ENCODE measurements at places on chromosomes 5 and 9. TPM values are rescaled to one million over a fixed set of nuclear protein-coding genes. Genes with fewer than 3 reads are reported as not detected.

MEIKIN gene
- 2.2 TPM for total RNA-seq

RC3H2 gene
- 51.4 TPM for total RNA-seq

SPATA31E1 gene
- not detected for total RNA-seq

DNA sequence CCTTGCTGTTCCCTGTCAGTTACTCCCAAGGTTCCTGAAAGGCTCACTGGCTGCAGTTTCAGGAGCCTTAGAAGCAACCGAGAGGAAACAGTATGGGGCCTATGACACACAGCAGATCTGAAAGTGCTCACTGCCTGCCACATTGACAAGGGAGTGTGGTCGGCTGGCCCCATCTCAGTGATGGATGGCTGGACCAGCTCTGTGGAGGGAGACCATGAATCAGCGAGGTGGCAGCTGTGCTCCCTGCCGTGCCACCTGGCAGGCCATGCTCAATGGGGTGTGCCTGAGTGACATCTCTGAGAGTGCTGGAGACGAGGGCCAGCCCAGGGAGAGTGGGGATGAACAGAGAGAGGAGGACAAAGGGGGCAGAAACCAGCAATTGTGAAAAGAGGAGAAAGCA is 49.1 kb downstream of the DOCK2 start:
- no peak for DNase-seq

GRCh38 chr5:33231214-33231710 is 209.5 kb upstream of the TARS1 start:
- no peak for DNase-seq

GRCh38 chr5:7837403-7837802 is 13.5 kb downstream of the CFAP90 start:
- DNase-seq, result no peak

DNA sequence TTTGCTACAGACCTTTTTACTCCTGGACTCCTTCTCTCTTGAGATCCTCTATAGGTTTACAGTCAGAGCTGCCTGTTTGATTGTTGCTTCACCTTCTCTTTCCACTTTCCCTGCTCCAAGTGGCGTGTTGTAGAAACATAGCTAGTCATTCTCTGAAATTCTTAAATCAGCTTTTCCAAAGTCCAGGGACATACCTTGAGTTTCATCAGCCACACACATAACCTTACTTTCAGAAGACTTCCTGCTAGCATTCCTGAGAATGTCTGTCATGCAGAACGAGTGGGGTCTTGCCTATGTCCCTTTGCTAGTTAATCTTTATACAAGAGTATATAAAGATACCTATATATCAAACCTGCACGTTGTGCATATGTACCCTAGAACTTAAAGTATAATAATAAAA is 230.3 kb upstream of the ZNF462 start:
- DNase-seq, result no peak

- DNase-seq, result no peak
Measured at GRCh38 chr5:131321066-131321465, 57.2 kb downstream of the CDC42SE2 start.

GRCh38 chr5:132309679-132310078 is 15.5 kb downstream of the SLC22A4 start:
- no peak for DNase-seq

DNA sequence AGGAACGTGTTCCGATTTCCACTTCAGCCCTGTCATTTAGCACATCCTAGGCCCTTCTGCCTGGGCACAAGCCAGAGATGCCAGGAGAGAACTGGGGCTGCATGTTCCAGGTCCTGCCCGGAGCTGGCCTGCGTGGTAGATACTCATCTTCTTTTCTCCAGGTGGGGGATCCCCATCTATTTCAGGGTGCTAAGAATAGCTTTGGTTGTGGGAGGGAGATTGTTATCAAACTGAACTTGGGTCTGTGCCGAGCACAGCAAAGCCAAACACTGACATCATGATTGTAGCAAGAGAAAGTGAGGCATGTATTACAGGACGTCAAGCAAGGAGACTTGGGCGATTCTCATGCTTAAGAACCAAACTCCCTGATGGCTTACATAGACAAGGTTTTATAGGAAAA is 18.2 kb downstream of the C9orf153 start:
- no peak for DNase-seq

Measured in activated CD4-positive, alpha-beta memory T cell treated with anti-CD3 and anti-CD28 coated beads, Interleukin-2, amount 10 ng/mL, durations not matched to agents 7 days and 5 days (primary cell).